Activated naive CD8-positive, alpha-beta T cell treated with anti-CD3 and anti-CD28 coated beads, Interleukin-2, amount 50 U/mL, for 16 hours (primary cell): ENCODE measurements at places on chromosomes 16 and 17.

- DNase-seq: no peak
Measured at GRCh38 chr17:8608001-8608400, 22.5 kb downstream of the MYH10 start.

DNA sequence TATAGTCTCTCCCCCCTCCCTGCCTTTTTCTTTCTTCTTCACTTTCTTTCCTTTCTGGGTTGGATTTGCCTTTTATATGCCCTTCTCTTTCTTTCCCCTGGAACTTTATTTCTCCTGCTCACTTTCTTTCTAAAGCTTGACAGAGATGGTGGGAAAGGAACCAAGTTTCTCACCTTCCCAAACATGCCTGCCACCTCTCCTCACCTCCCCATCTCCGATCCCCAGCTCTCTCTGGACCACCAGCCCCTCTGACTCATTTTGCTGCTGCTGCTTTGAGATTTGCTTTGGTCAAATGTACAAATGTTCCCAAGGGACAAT lies 6.7 kb upstream of the LHX1 start:
- DNase-seq: no peak

DNA sequence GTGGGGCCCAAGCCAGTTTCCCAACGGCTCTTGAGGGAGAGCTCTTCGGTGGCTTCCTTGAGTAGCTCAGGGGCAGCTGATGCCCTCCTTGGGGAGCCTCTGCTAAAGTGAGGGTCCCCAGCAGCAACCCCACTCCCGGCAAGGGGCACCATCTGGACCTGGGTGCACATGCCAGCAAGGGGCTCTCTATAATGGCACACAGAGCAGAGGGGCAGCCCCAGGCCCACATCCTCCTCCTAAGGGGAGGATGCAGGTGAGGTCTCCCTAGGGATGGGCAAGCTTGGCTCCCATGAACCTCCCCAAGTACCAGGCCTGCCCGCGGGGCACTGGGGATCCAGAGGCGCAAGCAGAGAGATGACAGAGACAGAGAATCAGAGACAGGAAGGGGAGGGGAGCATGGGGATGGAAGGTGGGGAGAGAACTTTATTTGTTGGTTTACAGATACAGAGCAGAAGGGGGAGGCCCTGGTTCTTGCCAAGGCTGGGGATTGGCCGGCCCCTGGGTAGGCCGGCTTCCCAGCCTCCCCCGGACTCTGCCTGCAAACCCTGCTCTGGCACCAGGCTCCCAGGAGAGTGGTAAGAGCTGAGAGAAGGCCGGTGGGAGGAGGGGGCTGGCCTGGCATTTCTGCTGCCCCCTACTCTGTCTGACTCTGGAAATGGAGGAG lies 61.4 kb downstream of the SRCIN1 start:
- no peak for DNase-seq

DNA sequence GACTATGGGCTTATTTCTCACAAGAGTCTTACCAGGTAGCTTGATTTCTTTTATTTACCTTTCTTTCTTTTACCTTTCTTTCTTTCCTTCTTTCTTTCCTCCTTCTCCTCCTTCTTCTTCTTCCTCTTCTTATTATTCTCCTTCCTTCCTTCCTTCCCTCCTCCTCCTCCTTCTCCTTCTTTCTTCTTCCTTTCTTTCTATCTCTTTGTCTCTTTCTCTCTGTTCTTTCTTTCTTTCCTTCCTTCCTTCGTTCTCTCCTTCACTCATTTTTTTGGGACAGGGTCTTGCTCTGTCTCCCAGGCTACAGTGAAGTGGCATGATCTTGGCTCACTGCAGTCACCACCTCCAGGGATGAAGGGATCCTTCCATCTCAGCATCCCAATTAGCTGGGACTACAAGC lies 363.6 kb upstream of the MAF start:
- DNase-seq: no peak

- DNase-seq: no peak
Measured at GRCh38 chr17:78673395-78673794, 96.2 kb upstream of the DNAH17 start.

- no peak for DNase-seq
Measured at GRCh38 chr17:32266389-32267301, 1.0 kb downstream of the RHBDL3 start.

DNA sequence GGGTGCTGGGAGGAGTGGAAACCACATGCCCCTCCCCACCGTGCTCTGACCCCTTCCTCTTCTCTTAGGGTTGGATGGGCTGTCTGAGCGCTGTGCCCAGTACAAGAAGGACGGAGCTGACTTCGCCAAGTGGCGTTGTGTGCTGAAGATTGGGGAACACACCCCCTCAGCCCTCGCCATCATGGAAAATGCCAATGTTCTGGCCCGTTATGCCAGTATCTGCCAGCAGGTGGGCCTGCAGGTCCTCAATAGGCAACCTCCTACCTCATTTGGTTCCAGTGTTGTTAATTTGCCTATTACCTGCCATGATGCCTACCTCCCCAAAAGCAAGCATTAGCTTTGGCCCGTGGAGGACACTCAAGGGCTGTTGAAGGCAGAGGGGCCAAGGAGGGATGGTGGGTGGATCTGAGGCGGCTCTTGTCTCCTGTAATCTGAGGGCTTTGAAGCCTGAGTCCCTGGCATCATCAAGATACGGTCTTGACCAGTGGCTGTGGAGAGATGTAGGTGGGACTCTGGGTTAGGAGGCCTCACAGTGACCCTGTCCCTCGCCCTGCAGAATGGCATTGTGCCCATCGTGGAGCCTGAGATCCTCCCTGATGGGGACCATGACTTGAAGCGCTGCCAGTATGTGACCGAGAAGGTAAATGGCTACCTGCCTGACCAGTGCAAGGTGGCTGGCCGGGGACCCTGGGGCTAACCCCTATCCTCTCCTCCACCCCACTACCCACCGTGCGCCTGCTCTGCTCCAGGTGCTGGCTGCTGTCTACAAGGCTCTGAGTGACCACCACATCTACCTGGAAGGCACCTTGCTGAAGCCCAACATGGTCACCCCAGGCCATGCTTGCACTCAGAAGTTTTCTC lies 3.4 kb downstream of the ALDOA start:
- DNase-seq: no peak

GRCh38 chr16:21277045-21277926 lies 804 bp downstream of the CRYM start:
- no peak for DNase-seq

DNA sequence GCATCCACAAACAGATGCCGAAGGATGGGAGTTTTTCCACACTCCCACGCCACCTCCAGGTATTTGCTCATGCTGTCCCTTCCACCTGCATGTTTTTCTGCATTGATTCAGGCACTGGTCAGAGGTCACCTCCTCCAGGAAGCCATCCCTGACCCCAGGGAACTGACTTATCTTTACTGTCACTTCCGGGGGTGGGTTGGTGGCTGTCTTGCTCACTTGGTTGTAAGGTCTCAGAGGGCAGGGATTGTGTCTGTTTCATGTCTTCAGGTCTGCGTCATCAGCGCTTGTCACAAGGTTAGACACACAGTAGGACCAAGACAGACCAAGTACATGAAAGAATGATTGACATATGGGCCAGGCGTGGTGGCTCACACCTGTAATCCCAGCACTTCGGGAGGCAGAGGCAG lies 1.9 kb upstream of the IL4R start:
- no peak for DNase-seq

- no peak for DNase-seq
Measured at GRCh38 chr17:13635951-13636350, 34.2 kb upstream of the HS3ST3A1 start.
